Renal pelvis (tissue), 12 donors: ENCODE measurements at places on chromosomes 2 and 18. TPM values are rescaled to one million over a fixed set of nuclear protein-coding genes. Genes with fewer than 3 reads are reported as not detected.

The INHA gene
- 2.9 TPM for polyA plus RNA-seq

DNA sequence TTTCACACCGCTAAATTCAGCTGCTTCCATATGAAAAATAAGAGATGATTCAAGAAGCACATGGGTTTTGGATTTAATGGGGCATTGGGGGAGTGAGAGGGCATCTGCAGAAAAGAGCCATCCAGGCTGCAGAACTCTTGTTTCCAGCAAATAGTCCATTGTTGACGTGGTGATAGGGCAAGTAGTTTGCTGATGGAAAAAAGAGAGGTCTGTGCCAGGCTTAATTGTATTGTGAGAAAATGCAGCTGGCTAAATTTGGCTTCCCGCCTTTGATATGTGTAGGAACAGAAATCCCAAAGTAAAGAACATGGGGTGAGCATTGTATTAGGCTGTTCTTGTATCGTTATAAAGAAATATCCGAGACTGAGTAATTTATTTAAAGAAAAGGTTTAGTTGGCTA is 199.5 kb downstream of the SETBP1 start:
- no peak for DNase-seq

GRCh38 chr2:171836146-171836910 is 57.7 kb downstream of the SLC25A12 start:
- no peak for DNase-seq

DNA sequence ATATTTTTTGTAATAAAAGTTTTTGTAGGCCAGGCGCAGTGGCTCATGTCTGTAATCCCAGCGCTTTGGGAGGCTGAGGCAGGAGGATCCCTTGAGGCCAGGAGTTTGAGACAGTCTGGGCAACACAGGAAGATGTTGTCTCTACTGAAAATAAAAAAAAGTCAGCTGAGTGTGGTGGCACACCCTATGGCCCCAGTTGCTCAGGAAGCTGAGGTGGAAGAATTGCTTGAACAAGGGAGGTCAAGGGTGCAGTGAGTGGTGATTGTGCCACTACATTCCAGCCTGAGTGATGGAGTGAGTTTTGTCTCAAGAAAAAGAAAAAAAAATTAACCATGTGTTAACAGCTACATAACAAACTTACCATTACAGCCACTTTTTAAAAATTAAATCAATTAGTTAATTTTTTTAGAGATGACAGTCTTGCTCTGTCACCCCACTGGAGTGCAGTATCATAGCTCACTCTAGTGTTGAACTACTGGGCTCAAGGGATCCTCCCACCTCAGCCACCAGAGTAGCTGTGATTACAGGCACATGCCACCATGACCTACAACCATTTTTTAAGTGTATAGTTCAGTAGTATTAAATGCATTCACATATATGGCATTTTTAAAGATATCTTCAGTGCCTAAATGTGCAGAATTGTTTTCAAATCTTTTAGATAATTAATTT is 67.2 kb upstream of the ACYP2 start:
- DNase-seq = no peak

DNA sequence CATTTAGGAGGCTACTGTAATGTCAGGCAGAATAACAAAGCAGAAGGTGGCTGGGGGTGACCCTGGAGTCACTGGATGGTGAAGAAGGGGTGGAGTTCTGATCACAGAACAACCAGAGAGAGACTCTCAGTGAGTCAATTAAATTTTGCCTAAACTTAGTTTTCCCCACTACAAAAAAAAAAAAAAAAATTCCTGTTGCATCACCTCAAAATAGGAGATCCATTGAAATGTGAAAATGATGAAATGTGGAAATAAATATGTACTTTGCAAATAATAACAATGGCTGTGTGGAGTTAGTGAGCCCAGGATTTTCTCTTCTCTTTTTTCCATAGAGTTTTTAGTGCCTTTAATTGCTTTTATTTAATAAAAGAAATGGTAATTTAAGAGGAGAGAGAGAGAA is 165.5 kb downstream of the GFPT1 start:
- no peak for DNase-seq

- DNase-seq = no peak
Measured at GRCh38 chr2:235432741-235433520, 60.9 kb upstream of the AGAP1 start.

DNA sequence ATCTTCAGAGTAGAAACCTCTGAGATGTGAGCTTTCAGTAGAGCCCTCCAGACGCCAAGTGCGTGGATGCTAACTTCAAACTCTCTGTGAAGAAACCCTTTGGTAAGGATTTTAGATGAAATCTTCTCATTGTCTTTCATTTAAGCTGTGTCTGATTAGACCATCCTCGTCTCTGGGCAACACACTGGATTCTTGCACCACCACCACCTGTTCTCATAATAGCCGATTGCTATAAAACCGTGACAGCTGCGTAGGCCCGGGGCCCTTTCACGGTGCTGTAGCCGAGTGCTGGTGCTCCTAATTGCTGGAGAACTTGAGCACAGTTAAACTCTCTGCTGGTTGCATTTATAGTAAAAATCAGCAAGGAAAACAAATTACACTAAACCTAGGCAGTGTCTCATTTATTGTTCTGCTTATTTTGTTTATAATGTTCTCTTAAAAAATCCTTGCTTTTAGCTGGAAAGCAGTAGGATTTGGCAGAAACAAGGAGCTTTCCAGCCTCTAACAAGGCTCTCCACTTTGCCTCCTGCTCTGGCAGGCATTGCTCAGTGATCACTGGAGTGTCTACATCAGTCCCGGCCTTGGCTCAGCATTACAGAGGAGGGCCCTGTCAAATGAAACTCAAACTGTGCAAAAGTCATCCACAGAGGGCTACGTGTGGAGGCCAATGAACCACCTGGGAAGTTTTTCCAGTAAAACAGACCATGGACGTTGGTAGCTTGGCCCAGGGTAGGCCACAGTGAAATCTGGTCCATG is 40.9 kb upstream of the MBP start:
- DNase-seq = no peak

GRCh38 chr2:9637330-9637729 is 6.5 kb upstream of the YWHAQ start:
- DNase-seq = no peak

GRCh38 chr2:101787097-101787496 is 89.6 kb downstream of the MAP4K4 start:
- no peak for DNase-seq

- DNase-seq = no peak
Measured at GRCh38 chr2:241777686-241778627, 1.3 kb downstream of the GAL3ST2 start.

GRCh38 chr2:190043441-190043840 is 19.1 kb downstream of the MSTN start:
- no peak for DNase-seq

- no peak for DNase-seq
Measured at GRCh38 chr2:128370468-128371247, 52.0 kb upstream of the HS6ST1 start.

GRCh38 chr2:160073284-160073888 is 11.0 kb upstream of the PLA2R1 start:
- no peak for DNase-seq

GRCh38 chr2:201633661-201634249 is 9.5 kb downstream of the TMEM237 start:
- no peak for DNase-seq

- no peak for DNase-seq
Measured at GRCh38 chr2:158600155-158600802, 143.5 kb downstream of the PKP4 start.

- DNase-seq = no peak
Measured at GRCh38 chr2:37774976-37775907, 103.8 kb upstream of the CDC42EP3 start.

The SLC35F6 gene
- 16.1 TPM for polyA plus RNA-seq

The GULP1 gene
- 59.4 TPM for polyA plus RNA-seq

The BOLL gene
- not detected for polyA plus RNA-seq

- DNase-seq = peak; percentile 62
Measured at GRCh38 chr2:1132328-1132969, 181.8 kb downstream of the SNTG2 start.

DNA sequence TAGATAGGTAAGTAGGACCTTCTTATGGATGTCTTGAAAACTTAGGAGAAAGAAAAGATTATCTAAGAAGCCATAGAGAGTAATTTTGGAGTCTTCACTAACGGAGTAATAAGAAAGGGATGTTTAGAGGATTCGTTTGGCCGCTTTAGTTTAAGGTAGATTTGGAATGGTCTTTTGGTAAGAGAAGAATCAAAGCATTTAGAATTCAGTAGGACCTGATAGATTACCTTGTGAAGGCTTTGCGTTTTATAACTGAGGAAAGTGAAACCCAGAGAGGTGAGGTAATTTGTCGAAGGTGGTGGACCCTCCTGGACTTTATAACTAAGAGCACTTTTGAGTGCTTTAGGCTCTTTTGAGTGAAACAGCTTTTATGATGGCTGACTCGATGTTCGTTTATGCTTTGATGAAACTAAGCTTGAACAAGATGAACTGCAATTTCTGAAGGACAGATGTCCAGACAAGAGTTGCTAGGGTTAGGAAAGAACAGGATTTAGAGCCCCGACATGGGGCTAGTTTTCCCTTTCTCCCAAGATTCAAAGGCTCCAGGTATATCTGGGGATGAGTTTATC is 1.3 kb downstream of the MYL12B start:
- no peak for DNase-seq

DNA sequence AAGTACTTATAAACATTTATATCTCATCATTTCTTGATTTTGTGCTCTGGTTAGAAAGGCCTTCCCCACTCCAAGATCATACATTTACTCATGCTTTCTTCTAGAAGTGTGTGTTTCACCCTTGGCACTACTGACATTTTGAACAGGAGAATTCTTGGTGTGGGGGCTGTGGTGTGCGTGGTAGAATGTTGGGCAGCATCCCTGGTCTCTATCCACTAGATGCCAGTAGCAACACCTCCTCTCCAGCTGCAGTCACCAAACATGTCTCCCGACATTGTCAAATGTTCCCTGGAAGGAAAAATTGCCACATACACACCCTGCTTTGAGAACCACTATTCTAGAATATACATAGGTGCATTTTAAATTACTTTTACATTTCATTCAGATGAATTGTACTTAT is 8.7 kb upstream of the TGIF1 start:
- no peak for DNase-seq

DNA sequence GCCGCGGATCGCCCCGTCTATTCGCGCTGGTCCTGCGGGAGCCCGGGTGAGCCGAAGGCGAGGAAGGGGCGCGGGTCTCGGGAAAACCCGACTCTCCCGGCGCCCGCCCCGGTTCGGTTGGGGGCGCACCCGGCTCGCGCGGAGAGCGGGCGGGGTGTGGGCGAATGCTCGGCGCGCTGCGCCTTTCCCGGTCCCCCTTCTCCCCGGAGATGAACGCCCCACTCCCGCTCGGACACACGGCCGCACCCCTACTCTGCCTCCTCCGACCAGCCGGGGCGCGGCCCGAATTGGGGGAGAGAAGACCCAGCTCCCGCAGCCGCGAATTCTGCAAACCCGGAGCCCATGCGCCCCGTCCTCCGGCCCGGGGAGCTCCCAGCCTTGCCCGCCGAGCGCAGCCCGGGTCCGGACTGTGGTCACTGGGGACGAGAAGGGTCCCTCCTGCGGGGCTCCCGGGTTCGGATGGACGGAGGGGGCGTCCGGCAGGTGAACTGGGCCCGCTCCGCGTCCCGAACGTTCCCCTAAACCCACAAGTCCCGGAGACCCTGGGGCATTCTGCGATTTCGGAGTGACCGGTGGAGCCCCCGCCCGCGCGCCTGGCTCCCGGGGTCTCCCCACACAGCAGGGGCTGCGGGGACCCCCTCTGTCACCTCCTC is 734 bp downstream of the KCNG2 start:
- no peak for DNase-seq

GRCh38 chr2:219433666-219434467 is 776 bp upstream of the SPEG start:
- DNase-seq = no peak

The SMAD7 gene
- 61.8 TPM for polyA plus RNA-seq

DNA sequence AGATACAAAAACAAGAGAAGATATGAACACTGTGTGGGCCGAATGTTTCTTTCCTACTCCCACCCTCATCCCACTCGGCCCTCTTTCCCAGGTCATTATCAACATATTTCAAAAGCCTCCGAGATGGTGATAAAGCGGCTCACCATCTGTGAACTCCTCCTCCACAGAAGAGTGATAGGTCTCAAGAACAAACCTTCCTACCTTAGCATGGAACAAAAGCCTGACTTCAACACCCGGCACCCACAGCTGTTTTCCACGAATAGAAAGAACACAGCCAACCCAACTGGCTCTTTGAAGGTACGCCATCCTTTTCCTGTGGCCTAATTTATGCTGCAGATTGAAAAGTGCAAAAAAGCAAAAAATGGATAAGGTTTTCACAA is 28.8 kb downstream of the BCL2 start:
- DNase-seq = no peak

DNA sequence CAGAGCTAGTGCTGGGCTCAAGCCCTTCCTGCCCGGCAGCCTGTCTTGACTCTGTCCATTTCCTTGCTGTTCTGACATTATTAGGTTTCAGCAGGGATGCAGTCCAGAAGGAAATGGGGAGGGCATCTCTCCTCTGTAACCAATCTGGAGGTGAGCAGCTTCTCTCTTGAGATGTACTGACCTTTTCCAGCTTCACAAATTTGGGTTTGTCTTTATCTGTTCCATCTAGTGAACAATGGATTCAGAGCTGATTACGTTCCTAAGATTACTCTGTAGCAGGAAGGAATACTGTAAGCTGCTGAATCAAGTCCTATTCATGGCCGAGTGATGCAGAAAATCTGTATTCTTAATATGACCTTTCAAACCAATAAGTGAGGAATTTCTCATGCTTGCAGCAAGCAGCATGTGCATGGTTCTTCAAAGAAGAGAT is 11.0 kb downstream of the PLA2R1 start:
- DNase-seq = no peak

The NT5C1B gene
- polyA plus RNA-seq = 0.71 TPM

- DNase-seq = no peak
Measured at GRCh38 chr2:121955872-121956271, 200.4 kb downstream of the TSN start.

The GKN1 gene
- polyA plus RNA-seq = not detected

- no peak for DNase-seq
Measured at GRCh38 chr2:176150584-176151441, 537 bp upstream of the HOXD4 start.
